HEK293T (cell line): ENCODE measurements at places on chromosomes 13 and 19.
A peak's percentile ranks its signal among the peaks of the same experiment; 100 is the strongest.

DNA sequence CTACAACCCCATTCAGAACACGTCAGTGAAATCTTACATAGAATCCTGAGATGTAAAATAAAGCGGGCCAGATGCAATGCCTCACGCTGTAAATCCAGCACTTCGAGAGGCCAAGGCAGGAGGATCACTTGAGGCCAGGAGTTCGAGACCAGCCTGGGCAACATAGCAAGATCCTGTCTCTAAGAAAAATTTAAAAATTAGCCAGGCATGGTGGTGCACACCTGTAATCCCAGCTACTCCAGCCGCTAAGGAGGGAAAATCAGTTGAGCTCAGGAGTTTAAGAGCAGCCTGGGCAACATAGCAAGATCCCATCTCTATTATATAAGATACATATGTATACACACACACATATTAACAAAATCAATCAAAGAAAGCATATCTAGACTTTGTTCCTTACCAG lies 41.2 kb downstream of the PEX11G start:
- no peak for DNase-seq

- DNase-seq = no peak
These were observed 6.7 kb downstream of the PPP1R37 start for GRCh38 chr19:45099467-45100191.

DNA sequence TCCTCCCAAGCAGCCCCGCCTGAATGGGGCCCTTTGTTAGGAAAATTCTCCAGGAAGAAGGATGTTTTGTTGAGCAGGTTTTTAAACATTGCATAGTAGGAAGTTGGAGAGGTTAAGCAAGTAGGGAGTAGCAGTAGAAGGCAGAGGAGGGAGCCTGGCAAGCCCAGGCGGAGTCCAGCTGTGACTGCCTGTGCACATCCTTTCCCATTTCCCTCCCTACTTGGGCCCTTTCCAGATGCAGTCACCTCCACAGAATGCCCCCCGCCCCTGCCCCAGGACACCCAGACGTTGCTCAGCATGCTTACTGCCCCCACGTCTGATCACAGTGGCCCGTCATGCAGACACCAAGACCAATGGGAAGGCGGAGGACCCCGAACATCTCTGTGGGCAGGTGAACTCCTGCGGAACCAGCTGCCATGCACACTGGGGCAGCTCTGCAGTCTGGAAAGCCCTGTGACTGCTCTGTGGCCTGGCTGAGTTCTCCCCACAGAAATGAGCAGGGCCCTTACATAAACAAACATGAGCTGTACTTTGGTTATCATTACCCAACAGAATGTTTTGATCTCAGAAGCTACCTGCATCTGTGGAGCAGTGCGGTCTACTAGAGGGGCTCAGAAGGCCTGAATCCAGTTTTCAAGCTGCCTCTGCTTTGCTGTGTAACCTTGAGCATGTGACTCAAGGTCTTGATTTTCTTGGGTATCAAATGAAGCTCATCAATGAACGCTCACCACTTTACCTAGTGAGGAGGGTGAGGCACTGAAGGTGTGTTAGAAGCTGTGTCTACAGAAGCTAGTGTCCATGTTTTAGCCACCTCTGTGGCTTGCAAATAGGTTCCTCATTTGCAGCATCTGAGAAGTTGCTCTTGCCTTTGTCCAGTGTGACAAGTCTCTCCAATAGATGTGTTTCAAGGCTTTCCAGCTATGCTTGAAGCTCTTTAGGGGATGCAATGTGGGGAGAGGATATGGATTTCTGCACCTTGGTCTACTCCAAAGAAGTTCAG lies 84.2 kb downstream of the TNFRSF19 start:
- no peak for DNase-seq

DNA sequence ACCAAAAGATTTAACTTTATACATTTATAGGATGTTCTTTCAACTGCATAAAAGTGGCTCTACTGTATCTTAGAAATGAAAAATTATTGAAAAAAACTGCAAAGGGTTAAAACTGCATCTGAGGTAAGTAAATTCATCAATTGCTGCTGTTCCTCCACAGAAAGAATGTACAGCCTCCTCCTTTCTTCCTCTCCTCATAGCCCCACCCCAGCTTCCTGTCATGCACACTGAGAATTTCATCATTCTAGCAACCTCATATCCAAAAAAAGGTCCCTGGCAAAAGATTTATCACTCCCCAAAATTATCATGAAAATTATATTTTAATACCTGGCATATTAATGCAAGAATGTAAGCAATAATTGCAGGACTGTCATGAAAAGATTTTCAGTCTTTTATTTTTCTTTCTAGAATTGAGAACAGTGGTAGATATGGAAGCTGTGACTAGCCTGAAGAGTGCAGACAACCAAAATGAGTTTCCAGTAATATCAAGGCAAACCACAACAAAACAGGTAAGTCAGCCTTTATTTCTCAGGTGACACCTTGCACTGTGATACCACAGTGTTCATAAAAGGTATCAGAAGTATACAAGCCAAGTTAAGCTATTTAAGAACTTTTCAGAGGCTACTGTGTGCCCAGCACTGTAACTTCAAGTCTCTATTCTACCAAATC lies 110.8 kb downstream of the SUCLA2 start:
- no peak for DNase-seq

GRCh38 chr13:41603917-41604316 lies 146.6 kb downstream of the RGCC start:
- DNase-seq = no peak

DNA sequence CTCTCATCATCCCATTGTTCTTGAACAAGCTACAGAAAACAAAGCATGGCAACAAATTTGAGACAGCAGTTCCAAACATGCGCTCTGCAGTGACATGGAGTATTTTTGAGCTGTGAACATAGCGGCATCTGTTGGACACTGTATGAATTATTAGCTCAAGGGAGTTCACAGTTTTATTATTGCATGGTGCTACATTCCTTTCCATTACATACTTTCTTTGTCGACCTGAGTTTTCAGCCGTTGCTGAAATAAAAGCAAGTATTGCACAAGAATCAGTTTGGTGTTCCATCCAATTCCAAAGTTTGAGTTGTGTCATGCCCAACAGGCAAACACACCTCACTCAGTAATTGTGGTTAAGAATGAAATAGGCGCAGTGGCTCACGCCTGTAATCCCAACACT lies 30.1 kb upstream of the METTL21C start:
- DNase-seq = peak; percentile 25

- no peak for DNase-seq
These were observed 2.3 kb downstream of the ZSCAN5A start for GRCh38 chr19:56312342-56312741.

- DNase-seq = no peak
These were observed 55.1 kb downstream of the GPR180 start for GRCh38 chr13:94656766-94657165.

- no peak for DNase-seq
These were observed 54.1 kb upstream of the MAB21L1 start for GRCh38 chr13:35530581-35530980.

DNA sequence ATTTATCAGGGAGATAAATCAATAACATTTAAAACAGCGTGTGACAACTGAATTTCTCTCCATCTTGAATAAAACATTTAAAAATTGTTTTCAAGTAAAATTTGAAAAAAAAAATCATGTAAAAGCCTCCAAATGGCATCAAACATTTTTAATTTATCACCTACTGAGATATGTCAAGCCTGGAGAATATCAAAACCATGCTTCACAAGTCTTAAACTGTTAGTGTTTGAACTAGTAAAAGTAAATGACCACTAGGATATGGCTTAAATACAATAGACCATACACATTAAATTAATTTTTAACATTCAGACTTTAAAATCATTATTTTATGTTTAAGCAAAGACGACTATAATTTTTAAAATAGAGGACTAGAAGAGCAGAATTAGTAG lies 281.9 kb downstream of the DCLK1 start:
- no peak for DNase-seq

GRCh38 chr13:105220881-105221280 lies 1314.6 kb downstream of the EFNB2 start:
- DNase-seq = no peak

DNA sequence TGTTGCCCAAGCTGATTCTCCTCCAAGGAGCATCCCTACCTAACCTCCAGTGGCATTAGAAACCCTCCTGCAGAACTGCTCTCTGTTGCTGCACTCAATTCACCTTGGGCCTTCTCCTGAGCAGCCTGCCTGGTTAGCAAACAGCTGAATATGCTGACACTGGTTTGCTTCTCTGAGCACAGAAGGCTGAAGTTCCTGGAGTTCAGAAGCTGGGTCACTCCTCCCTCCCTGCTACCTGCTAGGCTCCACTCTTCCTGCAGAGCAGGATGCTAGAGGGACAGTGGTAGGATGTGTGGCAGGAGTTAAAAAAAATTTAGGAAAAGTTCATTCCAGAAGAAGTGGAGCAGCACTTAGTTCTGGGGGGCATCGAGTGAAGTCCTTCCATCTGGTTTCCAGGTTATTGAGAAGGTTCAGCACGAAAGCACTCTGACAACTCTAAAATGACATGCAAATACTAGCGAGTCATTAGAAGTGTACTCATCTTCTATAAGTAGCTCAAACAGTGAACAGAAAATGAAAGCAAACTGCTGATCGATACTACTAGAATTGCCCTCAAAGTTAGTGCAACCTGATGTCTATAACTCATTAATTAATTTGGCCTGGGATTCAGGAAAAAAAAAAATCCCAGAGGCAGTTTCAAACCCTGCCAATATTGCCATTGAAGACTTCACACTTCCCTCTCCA lies 293.7 kb downstream of the POU4F1 start:
- DNase-seq = no peak

GRCh38 chr13:113879494-113880360 lies 15.9 kb upstream of the GAS6 start:
- DNase-seq = no peak
